ENCODE measurements at places on chromosomes 13 and 19.

- no peak for DNase-seq
Measured at GRCh38 chr13:110641055-110642015, 26.0 kb downstream of the NAXD start.

DNA sequence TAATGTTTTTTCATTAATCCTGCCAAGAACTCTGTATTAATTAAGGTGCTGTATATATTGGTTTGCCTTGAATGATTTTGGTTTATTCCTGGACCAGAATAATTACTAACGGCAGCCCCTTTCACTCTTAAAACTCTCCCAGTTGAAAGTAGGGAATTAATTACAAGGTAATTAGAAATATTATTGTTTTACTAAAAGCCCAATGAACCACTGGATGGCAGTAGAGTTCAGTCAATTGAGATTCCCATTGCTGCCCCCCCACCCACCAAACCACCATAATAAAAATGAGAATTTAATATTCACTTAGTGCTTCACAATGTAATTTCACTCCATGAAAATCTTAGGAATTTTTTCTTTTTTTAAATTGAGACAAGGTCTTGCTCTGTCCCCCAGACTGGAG, 13.7 kb downstream of the WBP4 start:
- DNase-seq = no peak

DNA sequence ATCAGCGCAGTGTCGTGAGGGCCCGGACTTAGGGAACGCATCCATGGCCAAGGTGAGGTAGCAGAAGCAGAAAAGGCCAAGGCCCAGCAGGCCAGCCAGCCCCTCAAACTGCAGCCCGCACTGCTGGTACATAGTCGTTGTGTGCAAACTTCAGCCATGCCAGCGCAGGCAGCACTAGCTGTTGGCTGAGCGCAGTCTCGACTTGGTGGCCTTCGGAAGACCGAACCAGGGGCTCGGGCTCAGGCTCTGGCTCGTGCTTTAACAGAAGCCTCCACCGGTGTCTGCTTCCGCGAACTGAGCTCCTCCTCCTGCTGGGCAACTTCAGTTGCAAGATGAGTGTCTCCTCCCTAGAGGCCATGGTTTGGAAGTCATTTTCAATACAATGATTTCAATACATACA, 157.5 kb downstream of the DNAJC15 start:
- no peak for DNase-seq

DNA sequence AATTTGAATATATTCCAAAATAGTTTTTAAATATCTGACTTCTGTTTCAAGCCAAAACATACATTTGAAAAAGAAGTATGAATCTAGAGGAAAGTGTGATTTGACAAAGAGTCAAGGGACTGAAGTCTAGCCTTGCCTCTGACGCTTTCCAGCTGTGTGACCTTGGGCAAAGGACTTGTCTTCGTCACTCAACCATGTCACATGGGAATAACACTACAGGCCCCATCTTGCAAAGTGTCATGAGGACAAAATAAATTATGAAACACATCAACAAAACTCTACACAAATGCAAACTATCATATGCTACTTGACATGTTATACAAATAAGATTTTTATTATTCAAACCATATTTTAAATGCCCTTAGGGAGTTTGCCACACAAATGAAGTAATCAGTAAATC, 73.0 kb downstream of the CYSLTR2 start:
- DNase-seq = no peak

DNA sequence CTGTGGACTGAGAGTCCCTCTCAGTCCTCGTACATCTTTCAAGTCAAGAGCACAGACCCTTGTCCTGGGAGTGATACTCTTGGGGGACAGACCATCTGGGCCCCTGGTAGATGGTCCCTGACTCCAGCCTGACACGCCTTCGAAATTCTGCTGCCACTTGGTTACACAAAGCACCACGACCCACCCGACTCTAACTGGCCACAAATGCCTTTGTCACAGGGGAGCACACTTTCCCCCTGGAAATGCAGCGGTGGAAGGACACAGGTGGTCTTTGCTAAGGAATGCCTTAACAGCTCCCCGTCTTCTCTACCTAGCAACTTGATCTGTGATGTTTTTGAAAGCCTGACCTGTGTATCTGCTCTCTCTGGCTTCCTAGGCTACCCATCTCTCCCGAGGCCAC, 13.8 kb upstream of the DHRS12 start:
- DNase-seq = no peak

GRCh38 chr13:31912647-31913401, 118.8 kb upstream of the FRY start:
- DNase-seq = no peak

DNA sequence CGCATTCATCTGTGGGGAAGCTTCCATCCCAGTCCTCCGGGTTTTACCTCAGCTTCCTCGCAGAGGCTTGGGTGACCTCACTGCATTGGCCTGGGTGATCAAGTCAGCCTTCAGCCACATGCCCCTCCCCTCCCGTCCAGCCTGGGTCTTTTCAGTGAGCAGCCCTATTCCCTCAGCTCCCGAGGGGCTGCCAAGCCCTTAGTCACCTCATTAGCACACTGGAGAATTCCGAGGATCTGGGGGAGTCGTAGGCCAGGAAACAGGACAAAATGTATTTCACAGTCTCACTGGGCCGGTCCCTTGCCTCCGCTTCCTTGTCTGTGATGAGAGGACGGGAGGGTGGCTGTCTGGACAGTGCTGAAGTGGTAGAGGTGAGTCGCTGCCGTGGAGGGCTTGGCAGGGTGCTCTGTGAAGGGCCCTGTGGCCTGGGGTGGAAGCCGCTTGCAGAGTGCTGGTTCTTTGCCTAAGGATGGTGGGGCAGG, 19.9 kb downstream of the KDM4B start:
- DNase-seq = no peak

DNA sequence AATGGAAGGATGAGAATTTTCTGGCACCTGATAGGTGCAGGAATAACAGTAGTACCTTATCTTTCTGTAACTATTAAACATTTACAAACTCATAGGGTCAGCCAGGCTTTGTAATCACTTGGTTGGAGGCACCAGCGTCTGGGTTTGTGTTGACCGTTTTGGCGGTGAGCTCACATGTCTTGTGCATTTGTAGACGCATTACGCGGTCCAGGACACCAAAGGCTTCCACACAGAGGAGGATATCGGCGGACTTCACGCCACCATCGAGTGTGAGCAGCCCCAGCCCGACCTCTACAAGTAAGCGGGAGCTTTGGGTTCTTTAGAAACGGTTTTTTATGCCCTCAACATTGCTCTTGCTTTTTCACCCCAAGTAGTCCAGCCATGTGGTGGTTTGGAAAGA, 129.3 kb downstream of the ATP11A start:
- DNase-seq = no peak

- DNase-seq = no peak
Measured at GRCh38 chr19:53657330-53657729, 25.5 kb downstream of the DPRX start.

DNA sequence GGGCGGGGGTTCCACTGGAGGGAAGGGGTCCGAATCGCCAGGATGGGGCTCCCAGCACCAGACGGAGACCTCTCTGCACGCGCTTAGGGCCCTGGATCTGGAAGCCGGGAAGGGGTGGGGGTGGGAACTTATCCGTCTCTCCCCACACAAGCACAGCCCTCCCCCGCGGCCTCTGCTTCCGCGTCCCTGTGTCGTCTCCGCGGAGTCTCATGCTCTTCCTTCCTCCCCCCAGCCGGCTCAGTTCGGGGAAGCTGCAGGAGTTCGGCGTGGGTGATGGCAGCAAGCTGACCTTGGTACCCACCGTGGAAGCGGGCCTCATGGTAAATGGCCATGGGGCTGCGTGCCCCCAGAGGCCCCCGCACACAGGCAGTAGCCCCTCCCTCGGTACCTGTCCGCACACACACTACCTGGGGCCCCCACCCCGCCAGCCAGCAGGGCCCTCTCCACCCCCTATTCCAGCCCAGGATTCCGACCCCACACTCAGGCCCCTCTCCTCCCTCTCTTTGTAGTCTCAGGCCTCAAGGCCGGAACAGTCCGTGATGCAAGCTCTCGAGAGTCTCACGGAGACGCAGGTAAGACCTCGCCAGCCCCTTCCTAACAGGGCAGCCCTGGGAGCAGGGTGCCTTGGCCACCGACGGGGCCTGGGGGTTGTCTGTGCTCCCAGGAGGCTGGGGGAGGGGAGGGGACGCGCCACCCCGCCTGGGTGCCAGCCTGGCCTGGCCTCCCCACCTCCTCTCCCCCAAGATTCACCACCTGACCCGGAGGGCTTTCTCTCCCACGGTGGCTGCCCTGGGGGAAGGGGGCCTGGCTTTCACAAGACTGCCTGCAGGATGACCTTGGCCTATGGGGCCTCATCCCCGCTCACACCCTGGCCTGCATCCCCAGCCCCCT, 3.2 kb downstream of the MIDN start:
- no peak for DNase-seq

GRCh38 chr19:1567848-1568227, 287 bp downstream of the MEX3D start:
- no peak for DNase-seq

GRCh38 chr13:44796597-44797490, 192.4 kb downstream of the NUFIP1 start:
- DNase-seq = no peak

- DNase-seq = no peak
Measured at GRCh38 chr13:60398379-60398891, 1.4 kb downstream of the TDRD3 start.

GRCh38 chr19:12997179-12997966, 2.1 kb downstream of the NFIX start:
- no peak for DNase-seq

GRCh38 chr13:31011193-31011860, 78.9 kb downstream of the TEX26 start:
- DNase-seq = no peak

GRCh38 chr19:10761443-10762250, 43.8 kb downstream of the DNM2 start:
- no peak for DNase-seq

- DNase-seq = no peak
Measured at GRCh38 chr13:29688193-29688592, 92.7 kb upstream of the SLC7A1 start.

GRCh38 chr19:17542042-17542441, 13.4 kb upstream of the COLGALT1 start:
- DNase-seq = no peak

DNA sequence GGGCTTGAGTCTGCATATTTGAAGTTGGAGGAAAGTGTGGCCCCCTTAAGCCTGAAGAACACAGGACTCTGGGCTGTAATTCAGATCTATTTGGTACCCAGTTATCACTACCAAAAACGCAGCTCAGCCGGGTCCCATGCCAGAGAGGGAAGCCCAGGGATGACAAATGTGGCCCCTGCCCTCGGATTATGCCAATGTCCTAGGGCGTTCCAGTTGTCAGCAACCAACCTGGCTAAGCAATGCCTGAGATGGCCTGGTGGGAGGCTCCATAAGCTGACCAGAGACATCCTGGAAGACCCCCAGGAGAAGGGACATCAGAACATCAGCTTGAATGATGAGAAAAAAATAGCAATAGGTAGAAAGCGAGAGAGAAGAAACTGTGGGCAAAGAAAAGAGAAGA, 79.6 kb upstream of the UQCRFS1 start:
- DNase-seq = no peak

- DNase-seq = no peak
Measured at GRCh38 chr13:21528616-21529015, 69.5 kb upstream of the ZDHHC20 start.

DNA sequence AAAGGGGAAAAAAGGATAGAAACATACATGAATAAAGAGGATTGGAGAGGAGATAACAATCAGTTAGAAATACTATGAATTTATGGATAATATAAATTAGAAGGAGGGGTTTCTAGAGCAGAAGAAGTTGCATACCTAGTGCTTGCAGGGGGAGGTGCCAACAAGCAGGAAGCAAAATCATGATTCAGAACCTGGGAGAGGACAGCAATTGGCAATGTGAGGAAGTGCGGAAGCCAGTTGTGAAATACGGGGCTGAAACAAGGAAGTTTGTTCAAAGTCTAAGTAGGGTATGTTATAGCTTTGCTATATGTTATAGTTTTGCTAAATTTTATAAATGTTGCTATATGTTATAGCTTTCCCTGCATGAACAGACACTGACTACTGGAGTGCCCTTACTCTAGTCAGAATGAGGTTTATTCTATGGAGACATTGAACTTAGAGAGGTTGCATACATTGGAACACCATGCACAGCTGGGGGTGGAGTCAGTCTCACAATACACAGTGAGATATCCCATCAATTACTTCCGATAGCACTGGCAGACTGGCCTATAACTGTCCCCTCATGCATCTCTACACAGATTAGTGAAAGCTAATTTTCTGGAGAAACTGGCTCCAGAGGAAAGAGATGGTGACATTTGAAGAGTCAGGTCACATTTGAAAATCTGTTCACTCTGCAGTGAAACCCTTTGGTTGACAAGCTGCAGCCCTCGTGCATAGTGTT, 92.1 kb downstream of the GPC6 start:
- DNase-seq = no peak

DNA sequence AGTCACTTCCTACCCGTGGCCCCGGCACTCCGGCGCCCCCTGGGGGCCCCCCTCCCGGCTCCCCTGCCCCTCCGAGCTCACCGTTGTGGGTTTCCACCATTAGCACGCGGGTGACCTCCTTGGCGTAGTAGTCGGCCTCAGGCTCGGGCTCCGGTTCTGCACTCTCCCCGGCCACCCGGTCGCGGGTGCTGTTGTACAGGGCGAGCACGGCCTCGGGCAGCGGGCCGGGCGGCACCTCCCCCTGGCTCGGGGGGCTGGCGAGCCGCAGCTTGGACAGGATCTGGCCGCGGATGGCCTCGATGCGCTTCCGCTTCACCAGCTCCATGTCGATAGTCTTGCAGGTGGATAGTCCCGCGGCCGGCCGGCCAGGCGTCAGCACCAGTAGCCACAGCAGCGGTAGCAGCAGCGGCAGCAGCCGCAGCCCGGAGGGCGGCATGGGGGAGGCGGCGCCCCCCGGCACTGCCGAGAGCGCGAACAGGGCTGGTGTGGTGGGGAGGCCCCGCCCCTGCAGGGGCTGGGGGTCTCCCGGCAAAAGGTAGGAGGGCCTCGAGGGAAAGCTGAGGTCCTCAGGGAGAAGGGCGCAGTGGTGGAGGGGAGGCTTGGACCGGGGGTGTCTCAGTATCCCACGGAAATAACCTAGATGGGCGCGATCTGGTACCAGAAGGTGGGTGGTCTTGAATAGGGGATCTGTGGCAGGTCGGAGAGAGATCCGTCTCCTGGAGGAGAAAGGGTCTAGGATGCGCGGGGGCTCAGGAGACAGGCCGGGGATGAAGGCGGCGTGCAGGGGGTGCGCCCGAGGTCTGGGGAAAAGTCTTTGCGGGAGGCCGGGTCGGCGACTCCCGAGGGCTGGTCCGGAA, 885 bp downstream of the TGFB1 start:
- peak; percentile 88 for DNase-seq

DNA sequence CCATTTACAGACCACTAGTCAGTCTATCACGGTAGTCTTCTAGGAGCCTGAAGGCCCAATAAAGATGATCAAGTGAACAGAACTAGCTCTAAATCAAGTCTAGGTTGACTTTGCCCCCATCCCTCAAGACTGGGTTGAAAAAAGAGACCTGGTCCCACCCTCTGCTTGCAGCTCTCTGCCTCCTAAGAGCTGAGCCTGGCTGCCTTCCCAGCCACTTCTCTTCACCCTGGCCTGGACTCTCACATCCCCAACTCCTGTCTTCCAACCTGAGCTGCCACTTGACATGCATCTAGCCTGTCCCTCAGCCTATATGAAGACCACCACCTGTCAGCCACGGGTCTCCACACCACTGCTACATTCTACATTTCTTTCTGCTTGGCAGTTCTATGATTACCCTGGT, 99.6 kb downstream of the FOXO1 start:
- no peak for DNase-seq

- DNase-seq = peak; percentile 86
Measured at GRCh38 chr19:36489920-36490415, 607 bp upstream of the ZNF566 start.

Measured in HuH-7 (cell line).